Lung (tissue), 17 donors: ENCODE measurements at places on chromosomes 4 and X. TPM values are rescaled to one million over a fixed set of nuclear protein-coding genes. Genes with fewer than 3 reads are reported as not detected.

DNA sequence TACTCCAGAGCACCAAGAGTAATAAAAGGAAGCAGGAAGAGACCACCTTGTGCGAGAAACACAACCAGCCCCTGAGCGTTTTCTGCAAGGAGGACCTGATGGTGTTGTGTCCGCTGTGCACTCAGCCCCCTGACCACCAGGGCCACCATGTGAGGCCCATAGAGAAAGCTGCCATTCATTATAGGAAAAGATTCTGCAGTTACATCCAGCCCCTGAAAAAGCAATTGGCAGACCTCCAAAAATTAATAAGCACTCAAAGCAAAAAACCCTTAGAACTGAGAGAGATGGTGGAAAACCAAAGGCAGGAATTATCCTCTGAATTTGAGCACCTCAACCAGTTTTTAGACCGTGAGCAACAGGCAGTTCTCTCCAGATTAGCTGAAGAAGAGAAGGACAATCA, 5.7 kb downstream of the TRIM75 start:
- DNase-seq = no peak
- H3K4me1 ChIP-seq = no peaks in the 10 kb centered on the region
- H3K36me3 ChIP-seq = no peaks in the 10 kb centered on the region

DNA sequence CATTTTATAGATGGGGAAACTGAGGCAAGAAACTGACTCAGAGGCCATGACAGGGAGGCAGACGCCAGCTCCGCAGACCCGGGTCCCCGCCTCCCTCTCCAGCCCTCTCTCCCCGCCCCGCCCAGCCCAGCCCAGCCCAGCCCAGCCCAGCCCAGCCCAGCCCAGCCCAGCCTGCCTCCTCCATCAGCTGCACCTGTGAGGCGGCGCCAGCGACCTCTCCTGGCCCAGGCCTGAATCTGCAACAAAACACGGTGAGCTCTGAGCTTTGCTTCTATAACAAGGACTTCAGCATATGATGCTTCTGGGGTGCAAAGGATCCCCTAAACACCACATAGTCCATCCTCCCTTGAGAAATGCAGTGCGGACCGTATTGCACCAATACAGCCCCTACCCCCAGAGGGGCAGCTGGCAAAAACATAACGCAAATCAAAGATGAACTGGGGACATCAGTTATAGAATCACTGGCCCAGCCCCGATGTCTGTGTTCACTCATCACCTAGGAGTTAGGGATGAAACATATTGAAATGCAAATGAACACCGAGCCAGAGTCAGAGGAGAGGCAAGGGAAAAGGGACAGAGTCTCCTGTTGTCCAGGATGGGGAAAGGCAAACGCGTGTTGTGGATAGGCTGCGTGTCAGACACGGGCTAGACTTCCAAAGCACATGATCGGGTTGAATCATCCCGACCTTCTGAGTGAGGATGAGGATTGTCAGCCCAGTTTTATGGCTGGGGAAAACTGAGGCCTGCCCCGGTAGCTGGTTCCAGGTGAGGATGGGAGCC, 216.1 kb upstream of the PSAPL1 start:
- no peaks in the 10 kb centered on the region for H3K36me3 ChIP-seq
- no peak overlapping the region for H3K27ac ChIP-seq
- no peaks in the 10 kb centered on the region for H3K27me3 ChIP-seq
- no peak overlapping the region for H3K4me3 ChIP-seq
- H3K4me1 ChIP-seq = peaks cover 2% of the 10 kb centered on the region

DNA sequence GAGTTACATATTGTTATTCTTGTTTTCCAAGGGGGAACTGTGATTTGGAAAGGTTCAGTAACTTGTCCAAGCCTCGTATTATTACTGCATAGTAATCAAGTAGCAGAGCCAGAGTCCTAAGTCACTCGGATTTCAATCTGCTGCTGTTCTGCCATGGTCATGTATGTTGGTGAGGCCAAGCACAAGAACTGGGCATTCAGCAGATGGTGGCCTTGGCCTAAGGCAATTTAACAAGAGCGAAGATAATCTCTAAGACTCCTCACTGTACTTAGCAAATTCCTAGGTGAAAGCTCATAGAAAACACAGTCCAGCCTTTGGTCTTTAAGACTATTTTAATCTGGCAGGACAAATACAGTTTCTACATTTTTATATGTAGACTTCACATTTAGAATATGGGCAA, 64.8 kb downstream of the NDST3 start:
- H3K27ac ChIP-seq = no peak overlapping the region
- no peaks in the 10 kb centered on the region for H3K4me1 ChIP-seq
- DNase-seq = no peak
- no peaks in the 10 kb centered on the region for H3K36me3 ChIP-seq
- H3K4me3 ChIP-seq = no peak overlapping the region

GRCh38 chrX:3178329-3178728, 137.1 kb downstream of the ARSF start:
- DNase-seq = no peak
- H3K36me3 ChIP-seq = no peaks in the 10 kb centered on the region
- H3K27me3 ChIP-seq = peaks cover 42% of the 10 kb centered on the region
- H3K4me3 ChIP-seq = no peak overlapping the region

- no peak overlapping the region for H3K4me3 ChIP-seq
- H3K27ac ChIP-seq = no peak overlapping the region
- H3K27me3 ChIP-seq = no peaks in the 10 kb centered on the region
- H3K4me1 ChIP-seq = no peaks in the 10 kb centered on the region
Measured at GRCh38 chr4:622071-622995, 3.0 kb upstream of the PDE6B start.

DNA sequence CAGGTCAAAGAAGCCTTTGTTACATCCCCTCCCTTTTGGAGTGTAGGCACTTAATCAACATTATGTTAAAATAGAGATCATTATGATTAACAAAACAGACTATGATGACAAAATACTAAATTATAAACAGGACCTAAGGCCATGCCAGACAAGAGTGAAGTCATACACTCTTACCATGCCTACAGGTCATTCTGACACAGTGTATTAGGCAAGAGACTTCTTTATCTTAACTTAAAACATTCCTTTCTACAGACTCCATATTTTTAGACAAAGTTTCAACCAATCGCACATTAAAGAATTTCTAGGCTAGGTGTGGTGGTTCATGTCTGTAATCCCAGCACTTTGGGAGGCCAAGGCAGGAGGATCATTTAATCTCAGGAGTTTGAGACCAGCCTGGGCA, 128.6 kb upstream of the SLC34A2 start:
- no peak for DNase-seq
- no peak overlapping the region for H3K27ac ChIP-seq
- no peak overlapping the region for H3K4me3 ChIP-seq
- H3K36me3 ChIP-seq = no peaks in the 10 kb centered on the region
- no peaks in the 10 kb centered on the region for H3K27me3 ChIP-seq

GRCh38 chr4:7803992-7804755, 135.5 kb downstream of the AFAP1 start:
- no peaks in the 10 kb centered on the region for H3K4me1 ChIP-seq
- no peak overlapping the region for H3K4me3 ChIP-seq
- peak; percentile 86 for DNase-seq

GRCh38 chr4:36332782-36333131, 51.3 kb downstream of the DTHD1 start:
- H3K4me1 ChIP-seq = no peaks in the 10 kb centered on the region
- DNase-seq = no peak
- no peak overlapping the region for H3K27ac ChIP-seq
- no peaks in the 10 kb centered on the region for H3K36me3 ChIP-seq
- no peak overlapping the region for H3K4me3 ChIP-seq

DNA sequence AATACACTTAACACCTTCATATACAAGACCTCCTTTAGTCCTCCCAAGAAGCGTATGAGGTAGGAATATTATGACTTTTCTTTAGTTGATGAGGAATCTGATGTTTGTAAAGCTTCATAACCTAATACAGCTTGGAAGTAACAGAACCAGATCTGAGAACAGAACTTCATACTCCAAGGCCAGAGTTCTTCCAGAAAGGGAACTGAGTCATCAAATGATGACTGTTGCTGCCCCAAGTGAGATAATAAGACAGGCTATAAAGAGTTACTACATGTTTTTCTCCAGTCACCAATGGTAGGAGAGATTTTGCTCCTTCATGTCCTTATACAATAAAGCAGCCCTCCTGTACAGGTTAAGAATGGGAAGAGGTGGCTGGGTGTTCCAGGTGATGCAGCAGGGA, 74.3 kb upstream of the ANXA3 start:
- H3K4me3 ChIP-seq = no peak overlapping the region
- no peaks in the 10 kb centered on the region for H3K27me3 ChIP-seq
- H3K4me1 ChIP-seq = no peaks in the 10 kb centered on the region
- peaks cover 5% of the 10 kb centered on the region for H3K36me3 ChIP-seq
- DNase-seq = no peak

GRCh38 chr4:116501954-116502353, 583.4 kb downstream of the TRAM1L1 start:
- H3K36me3 ChIP-seq = no peaks in the 10 kb centered on the region
- DNase-seq = no peak
- no peak overlapping the region for H3K4me3 ChIP-seq
- H3K27me3 ChIP-seq = no peaks in the 10 kb centered on the region
- H3K27ac ChIP-seq = no peak overlapping the region

- H3K27me3 ChIP-seq = no peaks in the 10 kb centered on the region
- DNase-seq = no peak
Measured at GRCh38 chr4:153156263-153156662, 48.0 kb upstream of the TRIM2 start.

GRCh38 chr4:140078366-140078765, 75.6 kb downstream of the MAML3 start:
- H3K27me3 ChIP-seq = no peaks in the 10 kb centered on the region
- H3K27ac ChIP-seq = no peak overlapping the region
- H3K4me1 ChIP-seq = peaks cover 39% of the 10 kb centered on the region
- H3K36me3 ChIP-seq = no peaks in the 10 kb centered on the region
- peak; percentile 48 for DNase-seq

- DNase-seq = no peak
- no peak overlapping the region for H3K27ac ChIP-seq
- no peaks in the 10 kb centered on the region for H3K4me1 ChIP-seq
- H3K4me3 ChIP-seq = no peak overlapping the region
- no peaks in the 10 kb centered on the region for H3K27me3 ChIP-seq
Measured at GRCh38 chrX:81110286-81110685, 91.4 kb downstream of the HMGN5 start.

GRCh38 chr4:143538979-143539669, 25.6 kb downstream of the SMARCA5 start:
- no peak for DNase-seq
- H3K27ac ChIP-seq = no peak overlapping the region
- peaks cover 24% of the 10 kb centered on the region for H3K36me3 ChIP-seq
- H3K4me3 ChIP-seq = no peak overlapping the region

DNA sequence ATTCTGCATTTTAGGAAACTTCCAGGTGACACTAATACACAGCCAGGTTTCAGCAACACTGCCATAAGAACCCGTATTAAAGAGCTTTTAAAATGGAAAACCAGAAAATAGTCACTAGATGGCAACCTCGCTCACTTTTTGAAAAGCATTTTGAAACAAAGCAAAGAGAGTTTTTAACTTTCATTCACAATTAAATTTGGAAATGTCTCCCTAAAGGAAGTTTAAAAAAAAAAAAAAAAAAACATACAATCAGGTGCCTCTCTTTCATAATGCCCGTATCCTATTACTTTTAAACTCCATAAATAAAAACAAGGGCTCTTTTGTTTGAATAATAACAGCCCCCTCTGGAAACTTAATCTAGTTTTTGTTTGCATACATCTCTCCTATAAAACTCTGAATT, 20.3 kb downstream of the MEPE start:
- H3K27me3 ChIP-seq = no peaks in the 10 kb centered on the region
- no peaks in the 10 kb centered on the region for H3K36me3 ChIP-seq
- no peaks in the 10 kb centered on the region for H3K4me1 ChIP-seq
- peak; percentile 77 for DNase-seq

DNA sequence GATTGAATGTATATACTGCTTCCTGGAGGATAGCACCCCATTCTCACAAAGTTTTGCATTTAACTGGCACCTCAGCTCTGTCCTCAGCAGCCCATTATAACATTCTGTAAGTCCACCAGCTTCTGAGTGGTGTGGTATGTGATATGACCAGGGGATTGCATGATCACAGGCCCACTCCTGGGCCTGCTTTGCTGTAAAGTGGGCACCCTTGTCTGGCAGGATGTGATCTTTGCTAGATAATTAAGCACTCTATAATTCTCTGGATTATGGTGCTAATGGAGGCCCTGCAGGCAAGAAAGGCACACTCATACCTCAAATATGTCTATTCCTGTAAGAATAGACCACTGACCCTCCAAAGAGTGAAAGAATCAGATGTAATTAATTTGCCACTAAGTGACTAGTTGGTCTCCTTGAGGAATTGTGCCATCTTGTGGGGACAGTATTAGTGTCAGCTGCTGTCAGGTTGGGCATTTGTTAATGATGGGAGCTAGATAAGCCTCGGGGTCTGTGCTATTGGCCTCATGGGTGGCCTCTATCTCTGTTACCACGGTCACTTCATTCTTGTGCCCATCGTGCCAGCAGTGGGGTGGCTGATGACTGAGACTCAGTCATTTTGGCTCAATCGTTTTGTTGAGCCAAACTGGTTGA, 2.2 kb upstream of the CFI start:
- no peak overlapping the region for H3K4me3 ChIP-seq
- no peak overlapping the region for H3K27ac ChIP-seq
- H3K4me1 ChIP-seq = no peaks in the 10 kb centered on the region
- no peaks in the 10 kb centered on the region for H3K36me3 ChIP-seq
- DNase-seq = peak; percentile 66
- no peaks in the 10 kb centered on the region for H3K27me3 ChIP-seq

DNA sequence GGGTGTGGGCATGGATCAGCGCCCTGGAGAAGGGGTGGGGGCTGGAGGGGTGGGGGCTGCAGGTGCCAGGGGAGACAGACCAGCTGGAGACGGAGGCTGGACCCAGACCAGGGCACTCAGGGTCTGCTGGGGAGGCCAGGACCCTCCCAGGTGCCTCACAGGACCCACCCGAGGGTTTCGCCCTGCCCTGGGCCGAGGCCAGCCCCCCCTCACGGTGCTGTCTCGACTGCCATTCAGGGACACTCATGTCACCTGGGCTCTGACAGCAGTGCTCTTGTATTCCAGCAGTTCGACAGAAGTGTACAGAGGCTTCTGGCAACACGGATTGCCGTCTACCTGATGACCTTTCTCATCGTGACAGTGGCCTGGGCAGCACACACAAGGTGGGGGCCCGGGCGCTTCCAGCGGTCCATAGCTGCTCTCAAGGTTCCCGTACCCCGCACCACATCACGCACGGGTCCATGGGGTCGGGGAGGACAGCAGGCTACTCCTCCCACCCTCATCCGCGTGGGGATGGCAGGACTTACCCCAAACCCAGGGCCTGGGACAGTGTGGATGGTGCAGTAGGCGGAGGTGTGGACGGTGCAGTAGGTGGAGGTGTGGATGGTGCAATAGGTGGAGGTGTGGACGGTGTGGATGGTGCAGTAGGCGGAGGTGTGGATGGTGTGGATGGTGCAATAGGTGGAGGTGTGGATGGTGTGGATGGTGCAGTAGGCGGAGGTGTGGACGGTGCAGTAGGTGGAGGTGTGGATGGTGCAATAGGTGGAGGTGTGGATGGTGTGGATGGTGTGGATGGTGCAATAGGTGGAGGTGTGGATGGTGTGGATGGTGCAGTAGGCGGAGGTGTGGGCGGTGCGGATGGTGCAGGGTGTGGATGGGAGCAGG, 18.1 kb downstream of the TMEM175 start:
- H3K4me3 ChIP-seq = no peak overlapping the region
- no peak overlapping the region for H3K27ac ChIP-seq
- no peaks in the 10 kb centered on the region for H3K27me3 ChIP-seq

The DMRTC1B gene
- 0.43 TPM for total RNA-seq

The FHDC1 gene
- 27.2 TPM for total RNA-seq

The ANXA10 gene
- total RNA-seq = not detected

The XAGE1A gene
- not detected for total RNA-seq
